Activated naive CD4-positive, alpha-beta T cell treated with anti-CD3 and anti-CD28 coated beads for 36 hours (primary cell): ENCODE measurements at places on chromosomes 5 and 9. TPM values are rescaled to one million over a fixed set of nuclear protein-coding genes. Genes with fewer than 3 reads are reported as not detected.

The CEL gene
- total RNA-seq: 2.2 TPM

The AGXT2 gene
- total RNA-seq: not detected

The PRDM9 gene
- not detected for total RNA-seq

The PDLIM4 gene
- not detected for total RNA-seq

The INSL4 gene
- not detected for total RNA-seq

The ZNF169 gene
- total RNA-seq: 4.5 TPM

The PCDHB5 gene
- total RNA-seq: not detected

The ENC1 gene
- total RNA-seq: 0.86 TPM
